ENCODE measurements at places on chromosomes 2 and 18.

DNA sequence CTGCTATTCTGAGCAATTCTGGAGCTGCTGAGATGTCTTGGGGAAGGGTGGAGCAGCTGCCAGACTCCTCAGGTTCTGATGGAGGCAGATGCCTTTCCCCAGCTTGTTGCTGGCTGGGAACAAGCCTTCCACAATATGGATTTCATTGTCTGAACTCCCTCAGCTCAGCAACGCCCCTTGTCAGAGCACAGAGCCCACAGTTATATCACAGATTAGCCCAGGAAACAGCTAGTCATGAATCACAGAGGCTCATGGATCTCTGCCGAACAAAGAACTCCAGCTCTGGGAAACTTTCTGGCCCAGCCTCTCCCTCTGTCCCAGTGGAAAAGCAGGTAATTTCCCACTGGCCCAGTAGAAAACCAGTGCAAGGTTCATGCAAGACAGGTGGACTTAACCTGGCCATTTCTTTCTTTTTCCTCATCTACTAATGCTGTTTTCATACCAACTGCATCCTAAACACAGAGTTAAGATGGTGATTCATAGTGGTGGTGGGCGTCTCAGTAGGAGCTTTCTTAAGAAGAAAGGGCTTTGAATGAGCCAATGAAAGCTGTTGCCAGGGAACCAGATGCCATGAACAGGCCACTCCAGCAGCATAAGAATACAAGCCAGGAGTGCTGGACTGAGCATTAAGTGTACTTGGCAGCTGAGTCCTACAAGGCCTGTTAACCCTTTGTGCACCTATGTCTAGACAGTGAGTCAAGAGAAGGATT is 8.7 kb upstream of the KIAA2012 start:
- no peak for DNase-seq

DNA sequence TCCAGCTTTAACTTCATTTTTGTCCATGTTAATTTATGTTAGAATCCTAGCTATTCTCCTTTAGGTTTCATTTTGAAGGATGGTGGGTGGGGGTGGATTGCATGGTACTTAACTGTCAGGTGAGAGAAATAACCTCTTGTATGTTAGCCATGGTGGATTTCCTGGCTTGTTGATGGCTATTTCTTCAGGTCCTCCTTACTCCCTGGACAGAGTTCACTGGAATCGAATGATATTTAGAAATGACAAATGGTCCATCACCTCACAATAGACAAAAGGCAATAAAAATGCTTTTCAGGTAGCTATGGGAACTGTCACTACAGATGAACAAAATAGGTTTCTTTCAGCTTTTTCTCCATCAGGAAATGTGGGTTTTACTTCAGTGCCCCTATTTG is 91.7 kb downstream of the EML6 start:
- DNase-seq, result no peak

- DNase-seq, result no peak
These were observed 18.1 kb downstream of the CALCRL start for GRCh38 chr2:187429989-187430388.

GRCh38 chr2:190592831-190593230 is 56.1 kb upstream of the NAB1 start:
- no peak for DNase-seq

DNA sequence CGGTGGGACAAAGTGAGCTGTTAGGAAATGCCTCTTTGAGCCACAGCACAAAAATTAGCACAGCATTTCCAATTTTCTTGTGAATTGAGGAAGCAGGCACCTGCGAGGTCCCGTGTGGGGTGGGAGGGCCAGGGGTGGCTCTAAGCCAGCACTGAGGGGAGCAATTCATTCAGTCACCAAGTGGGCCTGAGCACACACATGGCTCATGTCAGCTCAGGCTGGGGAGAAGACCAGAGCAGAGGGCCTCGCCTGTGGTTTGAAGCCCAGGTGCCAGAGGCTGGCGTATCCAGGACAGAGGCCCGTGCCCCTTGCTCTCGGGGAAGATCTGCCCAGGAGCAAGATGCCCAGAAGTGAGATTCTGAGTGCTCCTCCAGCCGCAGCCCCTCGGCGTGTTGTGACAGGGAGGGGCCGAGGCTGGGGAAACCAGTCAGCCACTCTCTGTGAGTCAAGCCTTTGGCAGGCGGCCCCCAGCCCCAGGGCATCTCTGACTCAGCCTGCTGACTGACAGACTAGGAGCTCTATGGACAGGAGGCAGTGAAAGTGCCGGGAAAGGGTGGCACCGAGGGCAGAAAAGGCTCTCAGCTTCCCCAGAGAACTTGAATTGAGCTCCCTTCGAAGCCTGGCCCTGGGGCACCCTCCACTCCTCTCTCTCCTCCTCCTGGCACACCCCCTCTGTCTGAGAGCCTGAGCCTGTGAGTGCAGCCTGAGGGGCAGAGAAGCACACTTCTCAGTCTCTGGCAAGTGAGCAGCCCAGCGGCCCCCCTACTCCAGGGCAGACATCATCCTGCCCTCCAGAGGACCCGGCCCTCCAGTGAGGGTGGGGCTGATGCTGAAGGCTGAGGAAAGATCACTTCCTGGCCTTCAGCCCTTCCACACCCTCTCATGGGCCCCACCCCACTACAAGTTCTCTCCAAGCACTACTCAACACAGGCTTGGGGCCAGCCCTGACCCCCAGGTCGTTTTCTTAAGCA is 32.3 kb downstream of the CYP26B1 start:
- no peak for DNase-seq

DNA sequence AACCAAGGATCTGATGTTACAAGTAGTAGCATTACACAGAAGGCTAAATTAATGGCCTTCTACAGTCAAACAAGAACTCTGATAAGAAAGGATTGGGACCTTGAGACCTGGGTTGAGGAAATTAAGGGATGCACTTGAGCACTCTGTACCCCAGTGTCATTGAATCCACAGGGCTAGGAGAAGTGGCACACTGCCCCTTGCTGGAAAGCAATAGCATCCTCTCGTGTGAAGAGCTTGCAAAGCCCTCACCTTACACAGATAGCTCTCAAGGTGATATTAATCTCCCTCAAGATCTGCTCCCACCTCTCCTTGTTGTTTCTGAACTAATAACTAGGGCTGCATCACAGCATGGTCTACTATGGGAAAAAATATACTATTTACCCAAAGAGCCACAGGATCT is 26.5 kb upstream of the CHST9 start:
- DNase-seq, result no peak

DNA sequence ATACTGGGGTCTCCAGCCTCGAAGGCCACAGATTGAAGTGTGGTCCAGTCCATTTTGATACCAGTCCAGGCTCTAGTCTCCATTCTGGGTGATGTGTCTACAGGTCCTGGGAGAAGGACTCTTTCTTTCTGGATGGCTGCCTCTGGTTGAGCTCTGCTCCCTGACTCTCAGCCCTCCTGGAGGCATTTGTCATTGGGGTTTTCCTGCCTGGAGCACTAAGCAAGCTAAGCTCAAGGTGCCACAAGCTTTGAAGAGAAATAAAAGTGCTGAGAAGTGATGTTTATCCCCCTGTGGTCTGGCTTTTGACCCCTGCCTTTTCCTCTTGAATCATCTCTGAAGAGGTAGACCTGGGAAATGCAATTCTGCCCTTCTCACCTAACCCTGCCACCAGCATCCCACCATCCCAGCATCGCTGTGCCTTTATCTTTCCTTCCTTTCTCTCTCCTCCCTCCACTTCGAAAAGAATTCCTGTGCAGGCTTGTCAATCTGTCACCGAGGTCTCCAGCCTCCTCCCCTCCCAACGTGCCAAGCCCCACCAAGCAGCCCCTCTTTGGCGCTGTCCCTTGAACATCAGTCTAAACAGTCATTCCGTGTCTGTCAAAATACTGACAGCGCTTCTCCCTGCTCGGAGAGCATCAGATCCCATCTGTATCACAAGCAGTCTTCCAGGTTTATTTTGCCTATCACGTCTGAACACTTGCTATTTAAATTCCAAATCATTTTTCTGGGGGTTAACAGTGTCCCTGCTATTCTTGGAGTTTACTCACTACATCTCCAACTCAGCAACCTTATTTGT is 334.6 kb upstream of the SLC14A2 start:
- no peak for DNase-seq

DNA sequence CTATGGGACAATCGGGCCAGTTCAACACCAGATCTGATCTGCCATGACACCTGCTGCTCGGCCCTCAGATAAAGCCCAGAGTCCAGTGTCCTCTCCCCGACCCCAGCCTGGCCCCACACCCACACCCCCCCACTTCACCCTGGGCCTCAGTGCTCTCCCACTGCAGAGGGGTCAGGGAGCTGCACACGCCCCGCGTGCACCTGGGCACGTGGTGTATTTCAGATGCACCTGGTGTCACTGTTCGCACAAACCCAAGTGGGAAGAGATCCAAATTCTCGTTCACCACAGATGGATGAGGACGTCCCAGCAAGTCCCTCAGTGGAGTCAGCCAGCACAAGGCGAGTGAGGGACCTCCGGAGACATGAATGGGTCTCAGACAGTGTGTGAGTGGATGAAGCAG is 161.3 kb downstream of the RTP5 start:
- no peak for DNase-seq

GRCh38 chr2:38547791-38548190 is 54.9 kb downstream of the HNRNPLL start:
- no peak for DNase-seq

GRCh38 chr2:175815537-175815936 is 186.5 kb downstream of the LNPK start:
- DNase-seq, result no peak

DNA sequence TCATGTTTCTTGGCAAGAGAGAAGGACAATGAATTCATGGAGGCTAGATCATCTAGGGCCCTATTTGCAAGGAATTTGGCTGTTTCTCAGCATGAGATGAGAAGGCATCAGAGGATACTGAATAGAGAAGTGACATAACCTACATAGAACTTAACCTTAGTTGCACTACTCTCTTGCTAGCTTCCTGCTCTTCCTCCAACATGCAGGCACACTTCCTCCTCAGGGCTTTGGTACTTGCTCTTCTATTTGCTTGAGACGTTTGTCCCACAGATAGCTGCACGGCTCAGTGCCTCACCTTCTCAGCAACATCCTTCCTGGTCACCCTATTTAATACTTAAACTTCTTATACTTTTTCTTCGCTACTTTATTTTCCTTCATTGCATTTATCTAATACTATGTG is 20.0 kb upstream of the LANCL1 start:
- no peak for DNase-seq

- no peak for DNase-seq
These were observed 547.1 kb upstream of the GCFC2 start for GRCh38 chr2:76257802-76258201.

GRCh38 chr2:8316356-8316755 is 365.5 kb upstream of the ID2 start:
- no peak for DNase-seq

DNA sequence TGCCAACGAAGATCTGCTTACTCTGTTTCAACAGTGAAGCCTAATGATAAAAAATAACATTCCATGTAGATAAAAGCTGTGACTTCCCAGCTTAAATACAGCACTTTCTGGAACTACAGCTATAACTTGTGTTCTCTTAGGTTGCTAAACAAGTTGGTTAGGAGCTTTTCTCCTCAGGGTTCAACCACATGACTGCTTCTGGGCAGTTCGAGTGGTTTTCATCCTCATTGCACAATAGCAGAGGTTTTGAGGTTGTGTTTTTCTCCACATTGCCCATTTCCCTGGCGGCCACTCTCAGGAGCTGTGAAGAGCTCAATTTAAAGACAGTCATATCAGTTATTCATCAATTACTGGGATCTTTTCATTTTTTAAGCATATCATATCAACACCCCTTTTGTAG is 102.2 kb upstream of the CYP1B1 start:
- no peak for DNase-seq

DNA sequence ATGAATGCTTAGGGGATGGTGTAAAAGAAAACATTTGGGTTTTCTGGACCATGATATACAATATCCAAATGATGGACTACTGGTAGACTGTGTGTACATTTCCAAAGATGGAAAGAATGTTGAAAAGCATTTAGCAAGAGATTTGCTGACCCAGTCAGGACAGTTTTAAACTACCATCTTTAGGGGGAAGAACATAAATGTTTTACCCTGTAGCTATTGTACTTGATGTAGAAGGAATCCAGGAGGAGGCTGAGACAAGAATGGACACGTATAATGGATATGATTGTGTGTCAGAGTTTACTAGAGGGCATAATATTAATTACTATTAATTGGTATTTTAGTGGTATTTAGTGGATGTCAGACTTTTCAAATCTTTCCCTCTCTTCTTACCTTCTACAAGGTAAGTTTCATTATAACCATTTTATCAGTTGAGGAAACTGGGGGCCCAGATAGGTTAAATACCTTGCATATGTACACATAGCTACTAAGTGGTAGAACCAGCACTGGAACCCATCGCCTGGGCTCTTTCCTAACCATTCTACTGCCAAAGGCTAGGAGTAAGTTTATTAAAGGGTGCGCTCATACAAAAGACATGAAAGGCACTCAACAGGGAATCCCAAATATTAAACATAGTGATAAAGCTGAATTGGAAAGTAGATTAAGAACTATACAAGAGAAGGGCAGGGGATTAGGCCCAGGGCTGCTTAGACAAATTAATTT is 8.9 kb downstream of the TACR1 start:
- DNase-seq, result no peak

- DNase-seq, result no peak
These were observed 324.4 kb downstream of the ALK start for GRCh38 chr2:29597035-29597434.

DNA sequence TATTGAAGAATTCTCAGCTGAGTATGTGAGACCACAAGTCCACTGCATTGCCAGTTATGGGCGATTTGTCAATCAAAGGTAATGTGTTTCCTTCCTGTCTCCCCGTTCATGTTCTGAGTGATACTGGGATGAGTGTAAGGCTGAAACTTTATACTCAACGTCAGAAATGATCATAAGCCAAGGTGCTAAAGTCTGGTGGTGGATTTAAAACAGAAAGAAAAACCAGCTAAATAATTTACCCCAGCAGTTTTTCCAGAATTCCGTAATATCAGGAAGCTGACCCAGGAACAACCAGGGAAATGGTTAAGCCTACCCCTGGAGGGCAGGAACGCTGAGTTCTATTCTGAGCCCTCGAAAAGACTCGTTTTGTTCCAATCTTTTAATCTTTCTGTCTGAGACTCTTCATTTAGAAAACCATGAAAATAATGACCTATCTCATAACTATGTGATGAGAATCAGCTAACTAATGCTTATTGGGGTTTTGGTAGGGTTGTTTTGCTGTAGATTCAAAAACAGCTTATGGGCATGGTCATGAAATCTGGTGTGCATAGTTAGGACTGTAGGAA is 149.6 kb downstream of the LAMA3 start:
- DNase-seq, result no peak
